Activated T-cell treated with anti-CD3 and anti-CD28 coated beads for 48 hours (primary cell): ENCODE measurements at places on chromosomes 5 and 9.
A peak's percentile ranks its signal among the peaks of the same experiment; 100 is the strongest.

GRCh38 chr5:65928322-65928752 lies 2.0 kb downstream of the ERBIN start:
- DNase-seq = no peak

- no peak for DNase-seq
Observed at GRCh38 chr5:66012271-66012670, 85.9 kb downstream of the ERBIN start.

GRCh38 chr9:133396952-133397351 lies 20.8 kb downstream of the STKLD1 start:
- no peak for DNase-seq

DNA sequence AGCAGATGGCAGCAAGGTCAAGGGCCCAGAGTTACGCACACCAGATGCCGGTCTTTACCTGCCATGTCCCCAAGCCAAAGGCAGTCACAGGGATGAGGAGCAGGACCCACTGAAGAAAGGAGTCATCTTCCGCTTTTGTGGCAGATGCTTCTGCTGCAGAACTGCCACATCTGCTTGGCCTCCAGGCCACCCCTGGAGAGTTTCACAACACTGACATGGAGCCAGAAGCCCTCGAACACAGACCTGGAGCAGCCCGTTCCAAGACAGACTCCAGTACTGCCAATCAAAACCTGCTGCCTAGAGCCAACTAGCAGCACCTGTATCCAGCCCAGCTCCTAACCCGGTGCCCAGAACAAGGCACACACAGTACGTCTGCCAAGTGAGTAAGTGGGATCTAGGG lies 1.5 kb downstream of the SURF1 start:
- no peak for DNase-seq

DNA sequence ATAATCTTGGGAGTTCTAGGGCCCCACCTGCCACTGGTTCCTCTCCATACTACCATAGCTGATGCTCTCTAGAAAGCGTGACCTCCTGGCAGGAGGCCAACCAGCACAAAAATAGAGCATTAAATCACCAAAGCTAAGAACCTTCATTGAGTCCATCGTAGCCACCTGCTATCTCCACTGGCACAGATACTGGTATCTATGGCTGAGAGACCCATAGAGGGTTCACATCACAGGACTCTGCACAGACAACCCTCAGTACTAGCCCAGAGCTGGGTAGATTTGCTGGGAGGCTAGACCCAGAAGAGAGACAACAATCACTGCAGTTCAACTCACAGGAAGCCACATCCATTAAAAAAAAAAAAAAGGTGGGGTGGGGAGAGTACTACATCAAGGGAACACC lies 509.1 kb downstream of the DTWD2 start:
- DNase-seq = no peak

GRCh38 chr5:72346398-72346797 lies 26.2 kb downstream of the PTCD2 start:
- DNase-seq = no peak

DNA sequence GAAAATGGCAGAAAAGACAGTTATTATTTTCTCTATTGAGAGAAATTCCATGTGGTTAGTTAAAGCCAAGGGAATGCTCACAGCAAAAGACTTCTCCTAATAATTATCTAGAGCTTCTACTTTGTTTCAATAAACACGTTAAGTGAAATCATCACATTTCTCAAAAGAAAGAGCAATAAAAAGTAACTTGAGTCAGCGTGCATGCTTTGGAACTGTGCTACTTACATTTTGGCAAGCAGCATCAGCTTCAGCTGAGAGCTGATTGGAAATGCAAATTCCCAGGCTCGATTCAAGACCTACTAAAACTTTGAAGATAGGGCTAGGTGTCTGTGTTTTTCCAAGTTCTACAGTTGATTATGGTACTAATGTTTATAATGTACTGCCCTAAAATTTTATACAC lies 132.1 kb downstream of the CDH18 start:
- DNase-seq = no peak

DNA sequence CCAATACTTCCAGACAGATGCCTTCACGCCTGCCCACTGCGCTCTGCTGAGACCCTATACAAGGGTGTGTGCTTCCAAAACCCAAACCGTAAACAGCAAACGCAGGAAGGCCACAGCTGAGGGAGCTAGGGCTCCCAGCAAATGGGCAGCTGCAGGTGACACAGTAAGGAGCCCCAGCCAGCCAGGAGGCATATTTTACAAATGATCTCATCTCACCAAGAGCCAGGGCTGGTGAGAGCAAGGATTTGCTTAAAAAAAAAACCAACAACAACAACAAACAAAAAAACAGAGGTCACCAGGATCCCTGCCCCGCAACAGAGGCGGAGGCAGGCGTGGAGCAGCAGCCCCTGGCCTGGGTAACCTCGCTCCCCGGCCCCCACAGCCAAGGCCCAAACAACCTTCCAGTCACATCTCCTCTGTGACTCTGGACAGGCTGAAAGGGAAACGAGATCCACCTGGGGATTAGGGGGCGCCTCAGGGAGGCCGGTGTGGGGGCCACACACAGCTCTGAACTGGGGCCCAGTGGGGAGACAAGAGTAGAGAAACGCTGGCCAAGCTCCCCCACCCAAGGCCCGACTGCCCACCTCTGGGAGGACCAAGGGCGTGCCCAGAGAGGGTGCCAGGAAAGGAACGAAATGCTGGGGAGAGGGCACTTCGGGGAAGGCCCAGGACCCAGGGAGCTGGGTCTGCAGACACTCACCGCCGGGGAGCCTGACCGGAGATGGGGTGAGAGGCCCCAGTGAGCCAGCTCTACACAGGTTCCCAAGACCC lies 3.3 kb downstream of the NACC2 start:
- no peak for DNase-seq

GRCh38 chr5:146607659-146608332 lies 91.8 kb upstream of the GPR151 start:
- no peak for DNase-seq

DNA sequence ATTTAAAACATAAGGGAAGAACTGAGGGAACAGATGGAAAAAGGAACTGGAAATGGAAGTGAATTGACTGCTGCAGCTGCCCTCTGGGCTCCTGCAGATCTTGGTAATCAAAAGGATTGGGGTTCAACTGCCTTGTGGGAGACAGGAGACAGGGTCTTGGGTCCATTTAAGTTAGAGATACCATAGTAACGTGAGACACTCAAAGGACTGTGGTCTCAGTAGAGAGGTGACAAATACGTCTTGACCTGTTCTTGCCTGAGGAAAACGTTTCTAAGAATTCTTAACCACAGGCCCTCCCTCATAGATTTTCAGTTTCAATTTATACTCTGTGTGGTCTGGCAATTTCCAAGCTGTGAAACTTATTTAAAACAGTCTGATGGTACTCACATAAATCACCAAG lies 100.8 kb upstream of the DHFR start:
- no peak for DNase-seq

DNA sequence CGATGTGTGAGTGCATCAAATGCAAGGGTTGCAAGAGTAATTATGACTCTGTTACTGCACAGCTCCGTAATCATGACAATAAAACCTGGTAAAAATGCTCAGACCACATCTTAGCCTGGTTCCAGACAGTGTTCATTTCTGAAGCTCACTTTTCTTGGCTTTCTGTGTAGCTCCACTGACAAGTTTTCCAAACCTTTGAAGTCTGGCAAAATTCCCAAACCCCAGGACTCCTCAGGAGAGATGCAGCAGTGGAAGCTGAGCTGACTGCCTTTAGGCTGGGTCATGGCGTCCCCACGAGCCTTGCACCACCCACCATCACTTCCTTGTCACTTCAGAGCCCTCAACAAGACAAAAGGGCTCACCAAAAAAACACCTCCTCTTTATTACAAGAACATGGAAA lies 131.6 kb upstream of the TAS2R1 start:
- DNase-seq = no peak

GRCh38 chr5:108747774-108748400 lies at the start of gene FER:
FER (plus strand) TSS chr5:108747897; CDS start chr5:108798183, 50,286 bp downstream.
- DNase-seq = peak; percentile 5

DNA sequence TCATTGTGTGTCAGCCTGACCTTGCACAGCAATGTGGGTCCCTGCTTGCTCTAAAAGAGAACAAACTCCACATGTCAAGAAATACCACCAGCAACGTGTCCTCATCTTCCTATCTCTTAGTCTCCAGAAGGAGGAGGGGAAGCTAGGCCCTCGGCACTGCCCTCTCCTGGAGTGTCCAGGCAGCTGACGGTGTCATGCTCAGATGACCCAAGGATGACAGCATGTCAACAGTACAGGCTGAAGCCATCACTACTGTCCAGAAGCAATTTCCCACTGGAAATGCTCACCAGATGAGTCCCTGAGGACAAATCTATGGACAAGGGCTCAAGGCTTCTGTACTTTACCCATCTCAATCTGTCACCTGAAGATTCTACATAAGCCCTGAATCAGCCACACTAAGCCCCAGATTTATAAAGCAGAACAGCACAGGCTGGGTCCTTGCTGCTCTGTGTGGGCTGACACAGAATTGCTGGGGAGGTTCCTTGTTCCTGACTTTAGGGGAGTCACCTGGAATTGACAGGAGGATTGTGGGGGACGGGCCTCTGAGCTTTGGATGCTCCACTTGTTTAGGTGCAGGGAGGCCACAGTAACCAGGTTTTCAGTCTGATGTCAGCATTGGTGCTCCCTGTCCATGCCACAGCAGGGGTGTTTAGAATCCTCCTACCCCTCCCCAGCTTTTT lies 210.2 kb downstream of the DAB2IP start:
- no peak for DNase-seq

- DNase-seq = no peak
Observed at GRCh38 chr9:70873506-70873905, 247.9 kb downstream of the TRPM3 start.

- DNase-seq = no peak
Observed at GRCh38 chr9:16794871-16795639, 75.4 kb downstream of the BNC2 start.

DNA sequence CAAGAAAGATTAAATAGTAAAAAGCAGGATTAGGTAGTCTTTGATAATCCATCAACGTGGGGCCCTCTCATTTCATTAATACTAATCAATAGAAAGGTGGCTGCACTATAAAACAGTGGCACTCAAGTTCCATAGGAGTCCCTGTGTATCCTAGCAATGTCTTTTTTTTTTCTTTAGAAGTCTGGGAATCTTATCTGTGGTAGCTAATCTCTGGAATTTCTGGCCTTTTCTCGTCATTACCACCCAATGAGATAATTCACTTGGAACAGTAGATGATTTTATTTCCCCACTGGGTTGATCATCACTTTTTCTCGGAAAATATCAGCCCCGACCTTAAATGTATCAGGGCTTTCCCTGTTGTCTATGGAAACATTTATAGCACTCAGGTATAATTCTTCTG lies 86.8 kb upstream of the CDH6 start:
- no peak for DNase-seq

DNA sequence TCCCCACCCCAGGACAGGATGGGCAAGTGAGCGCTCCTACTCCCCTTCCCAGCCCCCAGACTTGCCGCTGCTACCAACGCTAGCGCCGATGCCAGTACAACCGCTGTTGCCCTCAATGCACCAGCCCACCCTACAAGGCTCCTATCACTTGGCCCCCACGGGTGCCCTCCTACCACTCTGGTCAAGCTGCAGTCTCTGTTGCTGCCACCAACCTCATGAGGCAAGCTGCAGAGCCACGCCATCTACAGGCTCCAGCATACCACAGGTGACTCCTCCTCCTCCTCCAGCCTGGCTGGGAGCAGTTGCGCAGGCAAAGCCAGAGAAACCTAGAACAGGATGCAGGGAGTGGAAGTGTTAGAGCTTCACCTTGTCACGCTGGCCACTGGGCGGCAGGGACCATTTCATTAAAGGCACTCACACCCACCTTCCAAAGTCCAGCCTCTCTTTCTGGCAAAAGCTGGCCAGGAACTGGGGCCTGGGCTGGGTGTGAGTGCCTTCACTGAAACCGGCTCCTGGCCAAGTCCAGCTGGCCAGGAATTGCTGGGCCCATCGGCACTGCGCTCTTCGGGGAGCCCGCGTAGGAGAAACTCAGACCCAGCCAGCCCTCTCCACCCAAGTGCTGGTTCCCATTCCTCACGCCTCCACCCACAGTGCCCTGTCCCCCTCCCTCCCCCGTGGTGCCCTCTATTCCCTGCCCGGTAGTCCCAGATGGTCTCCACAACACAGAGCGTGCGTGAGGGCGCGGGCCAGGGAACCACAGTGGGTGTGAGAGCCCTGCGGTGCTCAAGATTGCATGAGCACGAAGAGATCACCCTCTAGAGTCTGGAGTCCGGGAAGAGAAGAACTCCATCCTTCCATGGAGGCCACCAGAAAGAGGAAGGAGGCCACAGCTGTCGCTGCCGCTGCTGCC lies 1.6 kb upstream of the PCAT7 start:
- no peak for DNase-seq

GRCh38 chr5:652023-652515 lies 39.9 kb downstream of the CEP72 start:
- no peak for DNase-seq

DNA sequence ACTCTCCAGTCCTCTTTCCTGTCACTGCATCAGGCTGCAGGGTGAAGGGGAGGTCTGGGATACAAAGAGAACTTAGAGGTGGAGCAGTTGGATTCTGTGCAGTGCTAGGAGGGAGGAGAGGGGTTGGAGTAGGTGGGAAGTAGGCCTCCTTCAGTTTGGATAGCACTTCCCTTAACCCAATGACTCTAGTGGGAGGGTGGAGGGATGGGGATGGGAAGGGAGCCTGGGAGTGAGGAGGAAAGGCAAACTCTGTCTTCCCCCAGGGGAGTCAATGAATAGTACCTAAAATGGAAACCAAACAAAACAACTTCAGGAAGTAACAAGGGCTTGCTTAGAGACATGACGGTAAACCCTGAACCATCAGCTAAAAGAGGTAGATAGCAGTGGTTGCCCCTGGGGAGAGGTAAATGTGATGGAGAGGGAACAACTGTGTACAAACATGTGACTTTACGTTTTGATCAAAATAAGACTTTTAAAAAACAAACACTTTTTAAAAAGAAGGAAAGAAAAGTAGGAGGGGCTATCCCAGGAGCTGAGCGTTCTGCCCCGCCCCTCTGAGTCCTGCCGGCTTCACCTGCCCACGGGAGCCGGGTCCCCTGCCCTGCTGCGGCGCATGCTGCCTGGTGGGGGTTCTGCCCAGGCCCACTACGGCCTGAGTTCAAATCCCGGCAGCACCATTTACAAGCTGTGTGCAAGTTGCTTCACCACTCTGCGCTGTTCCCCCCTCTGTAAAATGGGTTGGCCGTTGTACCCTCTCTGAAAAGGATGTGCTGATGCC lies 30.9 kb downstream of the GSN start:
- no peak for DNase-seq

DNA sequence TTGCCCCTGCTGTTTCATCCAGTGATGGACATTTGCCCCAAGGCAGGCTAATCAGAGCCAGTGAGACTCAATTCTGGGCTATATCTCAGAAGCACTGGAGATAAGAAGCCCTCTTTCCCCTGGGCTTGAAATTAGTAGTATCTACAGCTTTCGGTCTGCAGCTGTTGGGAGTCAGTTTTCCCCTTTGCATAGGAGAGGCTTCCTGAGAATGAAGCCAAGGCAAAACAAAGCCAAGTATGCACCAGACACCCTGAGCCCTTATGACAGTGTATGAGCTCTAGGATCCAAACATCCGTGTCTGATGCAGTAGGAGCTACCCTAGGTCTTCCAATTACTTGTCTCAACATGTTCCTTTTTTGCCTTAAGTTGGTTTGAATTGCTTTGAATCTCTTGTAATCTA lies 79.2 kb upstream of the PANK3 start:
- DNase-seq = no peak

GRCh38 chr5:15623794-15624193 lies 123.8 kb downstream of the FBXL7 start:
- DNase-seq = no peak

- DNase-seq = no peak
Observed at GRCh38 chr9:115262477-115262876, 144.5 kb upstream of the TNC start.

- DNase-seq = no peak
Observed at GRCh38 chr9:33184963-33185362, 17.8 kb upstream of the B4GALT1 start.

- no peak for DNase-seq
Observed at GRCh38 chr5:141778206-141778605, 96.2 kb upstream of the ARAP3 start.
